Kidney glomerular epithelial cell (primary cell): ENCODE measurements at places on chromosomes 12 and 14.

DNA sequence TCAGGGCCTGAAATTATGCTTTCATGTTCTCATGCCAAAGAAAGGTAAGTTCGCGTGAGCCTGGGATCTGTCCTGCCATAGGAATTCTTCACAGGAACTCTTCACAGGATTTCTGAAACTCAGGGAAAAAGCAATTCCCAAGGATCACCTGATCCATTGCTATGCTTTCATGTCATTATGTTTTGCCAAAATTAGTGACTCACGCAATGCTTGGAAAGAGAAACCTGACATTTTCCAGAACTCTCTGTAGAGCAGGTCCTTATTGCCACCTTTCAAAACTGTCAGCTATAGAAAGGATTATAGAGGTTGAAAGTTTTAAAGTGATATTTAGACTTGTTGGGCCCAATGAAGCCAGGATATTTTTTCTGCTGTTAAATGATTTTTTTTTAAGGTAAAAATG is 6.3 kb upstream of the KCNJ8 start:
- DNase-seq = no peak

DNA sequence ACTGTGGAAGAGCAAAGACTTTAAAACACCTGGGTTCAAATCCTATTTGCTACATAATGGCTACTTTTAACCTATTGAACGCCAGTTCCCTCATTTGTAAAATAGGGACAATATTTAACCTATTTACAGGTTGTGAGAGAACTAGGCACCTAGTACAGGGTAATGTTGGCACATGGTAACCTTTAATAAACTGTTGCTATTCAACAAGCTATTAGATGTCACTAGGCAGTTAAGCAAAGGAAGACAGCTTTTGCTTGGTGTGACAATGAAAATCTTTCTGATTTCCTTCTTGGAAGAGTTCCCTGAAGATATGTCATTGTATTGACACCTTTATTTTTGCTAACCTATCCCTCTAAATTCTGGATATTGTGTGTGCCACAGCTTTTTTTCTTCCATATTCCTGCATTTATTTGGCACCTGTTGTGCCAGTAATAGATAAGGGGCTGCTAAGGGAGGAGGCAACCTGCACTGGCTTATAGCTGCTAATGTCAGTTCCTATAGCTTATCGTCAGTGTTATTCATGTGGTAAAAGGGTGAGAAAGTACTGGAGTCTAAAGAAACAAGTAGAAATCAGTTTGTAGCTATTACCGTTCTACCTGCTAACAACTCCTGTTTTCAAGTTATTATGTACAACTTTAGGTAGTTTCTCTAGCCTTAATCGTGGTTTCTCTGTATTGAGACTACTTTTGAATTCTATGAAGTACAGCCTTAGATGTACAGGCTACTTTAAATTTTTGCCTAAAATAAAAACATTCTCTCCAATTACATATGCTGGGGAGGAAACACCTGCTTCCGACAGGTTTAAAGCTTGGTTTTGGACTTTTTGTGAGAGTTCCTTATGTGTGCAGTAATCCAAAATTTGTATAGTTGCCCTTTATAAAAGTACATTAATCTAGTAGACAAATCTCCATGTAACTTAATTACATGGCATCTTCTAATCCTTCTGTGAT is 24.3 kb downstream of the HIF1A start:
- no peak for DNase-seq

GRCh38 chr14:91291786-91292405 is 47.4 kb upstream of the GPR68 start:
- DNase-seq = no peak

DNA sequence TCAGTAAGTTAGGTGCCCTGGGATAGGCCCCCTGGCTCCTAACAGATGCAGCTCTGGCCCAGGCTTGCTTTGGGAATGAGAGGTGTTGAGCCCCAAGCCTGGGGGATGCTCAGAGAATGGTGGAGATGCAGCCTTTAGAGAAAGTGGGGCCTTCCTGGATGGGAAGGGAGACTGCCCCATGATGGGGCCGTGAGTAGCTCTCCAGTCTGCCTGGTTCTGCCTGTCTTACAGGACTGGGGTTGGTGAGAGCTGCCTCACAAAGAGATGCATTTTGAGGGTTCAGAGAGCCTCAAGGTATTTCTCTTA is 523 bp upstream of the VRTN start:
- no peak for DNase-seq

GRCh38 chr12:52382854-52383253 is 2.6 kb downstream of the KRT84 start:
- DNase-seq = no peak

GRCh38 chr12:87092421-87092820 is 836.2 kb upstream of the MGAT4C start:
- no peak for DNase-seq

DNA sequence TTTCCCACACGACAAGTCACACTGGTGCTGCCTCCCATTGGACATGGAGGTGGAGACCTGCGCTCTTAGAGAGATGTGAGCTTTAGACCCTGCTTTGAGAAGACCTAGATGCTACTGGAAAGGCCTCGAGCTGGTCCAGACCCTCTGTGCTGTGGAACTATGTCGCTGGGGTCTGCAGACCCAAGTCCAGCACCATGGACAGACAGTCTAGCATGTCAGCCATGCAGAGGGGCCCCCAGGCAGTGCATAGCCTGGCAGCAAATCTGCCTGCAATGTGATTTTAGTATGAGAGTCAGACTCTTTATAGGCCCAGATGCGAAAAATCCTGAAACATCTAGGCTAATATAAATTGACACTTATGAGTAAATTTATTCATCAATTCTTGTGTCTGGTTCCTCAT is 141.5 kb downstream of the NTF3 start:
- no peak for DNase-seq

DNA sequence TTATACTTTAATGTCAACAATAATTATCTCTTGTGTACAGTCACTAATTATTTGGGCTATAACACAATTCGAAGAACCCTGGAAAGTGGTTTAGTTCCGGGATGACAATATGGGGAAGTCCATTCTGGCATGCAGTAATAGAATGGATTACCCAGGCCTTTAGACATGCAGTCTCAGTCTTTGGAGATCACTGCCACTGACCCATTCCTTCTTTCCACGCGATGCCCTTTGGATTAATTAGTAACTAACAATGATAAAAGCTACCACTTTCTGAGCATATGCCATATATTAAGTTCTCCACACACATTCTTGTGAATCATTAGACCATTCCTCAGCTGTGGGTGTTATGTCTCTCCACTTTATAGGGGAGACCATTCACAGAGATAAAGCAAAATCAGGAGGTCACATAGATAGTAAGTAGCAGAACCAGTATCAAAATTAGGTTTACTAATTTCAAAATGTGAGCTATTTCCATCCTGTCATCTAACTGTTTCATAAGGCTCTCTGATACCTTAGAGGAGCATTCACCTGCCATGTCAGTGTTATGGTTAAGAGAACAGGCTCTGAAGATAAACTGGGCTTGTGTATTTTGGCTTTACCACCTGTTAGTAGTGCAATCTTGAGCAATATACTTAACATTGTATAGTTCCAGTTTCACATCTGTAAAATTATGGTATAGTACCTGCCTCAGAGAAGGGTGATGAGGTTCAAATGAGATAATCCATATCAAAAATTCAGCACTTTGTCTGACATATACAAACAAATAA is 27.2 kb upstream of the KCNJ8 start:
- peak; percentile 91 for DNase-seq

DNA sequence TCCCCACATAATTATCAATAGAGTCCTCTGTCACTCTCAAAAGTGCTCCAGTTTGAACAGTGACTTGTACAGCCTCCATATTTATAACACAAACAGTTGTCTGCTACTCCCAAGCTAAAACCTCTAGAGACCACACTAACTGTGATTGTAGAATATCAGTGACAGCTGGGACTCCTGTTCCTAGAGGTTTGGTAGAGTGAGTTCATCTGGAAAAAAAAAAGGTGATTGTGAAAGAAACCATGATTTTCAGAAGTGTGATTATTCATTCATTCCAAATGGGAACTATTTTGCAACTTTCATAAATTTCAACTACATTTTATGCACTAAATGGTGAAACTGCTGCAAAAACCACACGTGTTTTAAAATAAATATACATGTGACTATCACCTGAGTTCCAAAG is 128.0 kb upstream of the PLXNC1 start:
- no peak for DNase-seq

- no peak for DNase-seq
These were observed 324.6 kb downstream of the TMEM121 start for GRCh38 chr14:105850853-105851581.

- no peak for DNase-seq
These were observed 28.7 kb downstream of the AICDA start for GRCh38 chr12:8584004-8584403.

DNA sequence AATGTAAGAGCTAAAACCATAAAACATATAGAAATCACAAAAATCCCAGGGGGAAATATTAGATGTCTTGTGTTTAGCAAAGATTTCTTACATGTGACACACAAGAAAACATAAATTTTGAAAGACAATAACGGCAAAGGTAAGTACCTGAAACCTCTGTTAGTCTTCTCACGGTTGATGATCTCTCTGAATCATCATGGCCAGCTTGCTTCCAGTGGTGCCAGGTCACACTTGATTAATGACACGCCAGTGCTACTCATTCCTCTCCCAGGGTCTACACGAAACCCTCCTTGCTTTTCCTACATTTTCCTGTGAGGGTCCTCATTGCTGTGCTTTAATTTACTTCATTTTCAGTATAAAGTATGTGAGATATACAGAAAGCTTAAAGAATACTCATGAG is 114.4 kb upstream of the PARP11 start:
- DNase-seq = peak; percentile 57

DNA sequence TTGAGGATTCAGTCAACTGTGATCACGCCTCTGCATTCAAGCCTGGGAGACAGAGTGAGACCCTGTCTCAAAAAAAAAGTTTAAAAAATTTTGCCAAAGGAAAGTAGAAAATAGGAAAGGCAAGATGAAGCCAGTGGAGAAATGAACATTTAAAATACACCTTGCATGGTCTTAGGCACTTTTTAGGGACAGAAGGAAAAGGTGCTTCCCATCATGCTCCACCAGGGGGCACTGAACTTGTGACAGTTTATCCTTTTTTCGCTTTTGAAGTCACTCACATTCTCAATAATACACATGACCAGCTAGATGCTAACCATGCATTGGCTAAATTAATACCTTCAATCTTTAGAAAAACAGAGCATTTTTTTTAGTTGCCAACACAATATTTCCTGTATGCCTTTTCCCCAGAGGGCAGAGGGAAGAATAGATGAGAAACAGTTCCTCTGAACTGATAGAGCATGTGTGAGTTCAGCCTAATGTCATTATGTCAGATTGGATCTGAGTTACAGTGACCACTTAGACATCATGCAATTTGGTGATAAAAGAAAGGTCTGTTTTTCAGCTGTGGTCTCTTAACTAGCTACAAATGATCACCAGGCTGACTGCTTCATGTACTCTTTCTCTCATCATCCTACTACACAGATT is 221.8 kb upstream of the SSTR1 start:
- peak; percentile 9 for DNase-seq
